ENCODE measurements at places on chromosomes 12 and 14. TPM values are rescaled to one million over a fixed set of nuclear protein-coding genes. Genes with fewer than 3 reads are reported as not detected.

FAM222A gene
- 7.4 TPM for total RNA-seq

APAF1 gene
- 26.4 TPM for total RNA-seq

SDR9C7 gene
- total RNA-seq, result not detected

RGS6 gene
- 1.7 TPM for total RNA-seq

ARHGAP5 gene
- total RNA-seq, result 144 TPM

JPH4 gene
- 2.7 TPM for total RNA-seq

ALDH1L2 gene
- 11.1 TPM for total RNA-seq

CMTM5 gene
- total RNA-seq, result not detected

AMDHD1 gene
- total RNA-seq, result 2.1 TPM

FSCB gene
- total RNA-seq, result not detected

DAO gene
- 0.90 TPM for total RNA-seq

MOK gene
- total RNA-seq, result 8.3 TPM

RHOJ gene
- 3.2 TPM for total RNA-seq

LTBP2 gene
- total RNA-seq, result 3.0 TPM

NFE2 gene
- 0.44 TPM for total RNA-seq

MMAB gene
- total RNA-seq, result 46.6 TPM

SLCO1B3 gene
- total RNA-seq, result 1.5 TPM

CISTR gene
- total RNA-seq, result not detected

CSAD gene
- total RNA-seq, result 16.8 TPM

ABCC9 gene
- 10.0 TPM for total RNA-seq

RD3L gene
- not detected for total RNA-seq

DNAJC22 gene
- 28.3 TPM for total RNA-seq

HOXC9 gene
- 0.10 TPM for total RNA-seq

RIN3 gene
- total RNA-seq, result 4.2 TPM

KRT86 gene
- not detected for total RNA-seq

CTSG gene
- not detected for total RNA-seq

AQP2 gene
- 0.08 TPM for total RNA-seq

NRIP2 gene
- total RNA-seq, result not detected

SETD1B gene
- 2.7 TPM for total RNA-seq

SSTR1 gene
- 6.0 TPM for total RNA-seq

GLIPR1L1 gene
- not detected for total RNA-seq

WNT1 gene
- not detected for total RNA-seq

CNTN1 gene
- total RNA-seq, result 4.1 TPM

PTPRR gene
- total RNA-seq, result 4.8 TPM

TPH2 gene
- not detected for total RNA-seq

SCNN1A gene
- total RNA-seq, result 21.7 TPM

CLEC1B gene
- total RNA-seq, result 0.20 TPM

VRTN gene
- not detected for total RNA-seq

TSPAN8 gene
- 639 TPM for total RNA-seq

C12orf43 gene
- total RNA-seq, result 17.8 TPM

HDAC7 gene
- total RNA-seq, result 19.0 TPM

OR6C2 gene
- not detected for total RNA-seq

ASPG gene
- total RNA-seq, result 5.9 TPM

USP44 gene
- 0.80 TPM for total RNA-seq

C1QL4 gene
- total RNA-seq, result not detected

PKP2 gene
- 58.0 TPM for total RNA-seq

UNC79 gene
- 0.20 TPM for total RNA-seq

APOLD1 gene
- total RNA-seq, result 6.0 TPM

AKAP5 gene
- 7.8 TPM for total RNA-seq

ISM2 gene
- 8.1 TPM for total RNA-seq

ARHGAP9 gene
- 0.44 TPM for total RNA-seq

PHLDA1 gene
- 50.8 TPM for total RNA-seq

EXOC3L4 gene
- total RNA-seq, result 12.4 TPM

RERGL gene
- total RNA-seq, result 0.70 TPM

RABGGTA gene
- 18.2 TPM for total RNA-seq

JDP2 gene
- 89.0 TPM for total RNA-seq

FAM181A gene
- not detected for total RNA-seq

HCAR2 gene
- 3.8 TPM for total RNA-seq
